Right atrium auricular region (tissue), 2 donors: ENCODE measurements at places on chromosomes 2 and 18. TPM values are rescaled to one million over a fixed set of nuclear protein-coding genes. Genes with fewer than 3 reads are reported as not detected.

Gene NEURL3
- not detected for total RNA-seq

GRCh38 chr2:113273027-113273551 lies 5.6 kb downstream of the PAX8 start:
- DNase-seq = no peak

DNA sequence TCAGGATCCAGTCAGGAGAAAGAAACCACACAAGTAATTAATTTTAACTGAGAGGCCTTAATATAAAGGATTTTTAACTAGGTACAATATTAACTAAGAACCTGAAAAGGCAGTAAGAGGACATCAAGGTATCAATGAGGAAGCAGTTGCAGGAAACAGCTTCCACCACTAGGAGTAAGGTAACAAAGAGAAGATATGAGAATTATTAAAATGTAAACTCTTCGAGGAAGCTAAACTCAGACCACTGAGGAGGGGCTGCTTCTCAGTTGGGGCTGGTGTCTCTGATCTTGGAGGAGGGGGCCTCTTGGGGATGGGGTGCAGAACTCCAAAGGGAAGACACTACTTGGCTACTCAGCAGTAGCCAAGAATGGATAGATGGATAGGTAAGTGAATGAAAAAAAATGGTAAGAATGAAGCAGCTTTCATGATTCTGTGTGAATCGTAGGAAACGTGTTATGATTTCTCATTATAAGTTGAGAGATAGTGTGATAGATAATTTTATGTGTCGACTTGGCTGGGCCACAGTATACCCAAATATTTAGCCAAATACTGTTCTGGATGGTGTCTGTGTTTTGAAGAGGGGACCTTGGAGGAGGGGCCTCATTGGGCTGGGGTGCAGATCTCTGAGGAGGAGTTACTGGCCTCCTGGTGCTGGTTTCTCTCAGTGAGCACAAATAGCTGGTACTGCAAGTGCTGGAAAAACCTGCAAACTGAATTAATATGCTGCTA lies 547.7 kb upstream of the LRRTM1 start:
- no peak for DNase-seq

DNA sequence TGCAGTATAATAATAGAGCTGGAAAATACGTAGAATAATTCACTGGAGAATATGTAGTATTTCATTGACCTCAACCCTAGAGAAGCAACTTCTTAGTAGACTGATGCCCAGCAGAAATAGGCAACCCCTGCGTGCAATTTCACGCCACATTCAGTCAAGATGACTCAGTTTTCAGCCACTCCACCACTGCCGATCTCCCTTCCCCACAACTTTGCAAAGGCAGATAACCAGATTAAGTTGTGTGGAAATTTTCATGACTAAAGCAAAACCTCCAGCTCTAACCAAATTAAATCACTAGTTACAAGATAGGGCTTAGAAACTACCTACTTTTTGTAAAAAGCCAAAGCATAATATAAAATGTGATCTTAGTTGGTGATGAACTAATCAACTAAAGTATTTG lies 63.3 kb upstream of the STK17B start:
- no peak for DNase-seq

- no peak for DNase-seq
Observed at GRCh38 chr2:33485051-33485450, 8.6 kb downstream of the RASGRP3 start.

DNA sequence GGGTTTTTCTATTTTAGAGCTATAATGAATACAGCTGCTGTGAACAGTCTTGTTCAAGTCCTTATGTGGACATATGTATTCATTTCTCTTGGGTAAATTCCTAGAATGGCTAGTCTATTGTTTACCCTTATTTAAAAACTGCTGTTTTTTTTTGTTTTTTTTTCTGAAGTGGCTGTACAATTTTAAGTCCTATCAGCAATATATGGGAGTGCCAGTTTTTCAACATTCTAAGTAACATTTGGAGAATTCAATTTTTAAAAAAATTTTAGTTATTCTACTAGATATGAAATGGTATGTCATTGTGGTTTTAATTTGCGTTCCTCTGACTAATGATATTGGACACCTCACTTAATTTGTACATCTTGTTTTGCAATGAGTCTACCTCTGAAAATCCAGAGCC lies 349.7 kb downstream of the SATB2 start:
- DNase-seq = no peak
